ENCODE measurements at places on chromosomes 6 and 20. TPM values are rescaled to one million over a fixed set of nuclear protein-coding genes. Genes with fewer than 3 reads are reported as not detected.
A peak's percentile ranks its signal among the peaks of the same experiment; 100 is the strongest.

DNA sequence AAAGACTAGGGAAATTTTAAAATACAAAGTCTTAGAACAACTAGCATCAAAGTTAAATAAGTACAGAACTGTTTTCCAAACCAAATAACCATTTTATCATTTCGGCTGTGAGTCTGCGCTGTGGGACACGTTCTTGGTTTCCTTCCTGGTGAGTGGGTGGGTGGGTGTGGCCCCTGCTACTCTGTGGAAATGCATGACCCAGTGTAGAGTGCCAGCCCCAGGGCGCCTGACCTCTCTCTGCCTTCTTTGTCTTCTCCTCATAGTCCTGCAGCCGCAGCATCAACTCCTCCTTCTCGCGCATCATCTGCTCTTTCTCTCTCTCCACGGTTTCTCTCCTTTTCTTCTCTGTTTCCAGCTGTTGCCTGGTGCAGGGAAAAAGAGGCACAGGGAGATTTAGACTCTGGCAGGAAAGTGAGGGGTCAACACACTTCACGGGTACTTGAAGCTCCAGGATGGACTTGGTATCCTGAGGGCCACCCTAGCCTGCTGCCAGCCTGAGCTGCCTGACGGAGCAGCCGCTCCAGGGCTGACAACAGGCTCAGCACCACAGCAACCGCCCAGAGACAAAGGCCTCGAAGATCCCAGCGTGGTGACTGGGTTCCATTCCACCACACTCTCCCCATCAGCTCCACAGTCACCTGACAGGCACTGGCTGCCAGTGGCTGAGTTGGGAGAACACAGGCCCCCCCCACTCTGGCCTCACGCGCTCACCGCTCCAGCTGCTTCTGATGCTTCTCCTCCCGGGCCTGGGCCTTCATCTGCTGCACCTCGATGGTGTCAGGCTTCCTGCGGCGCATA lies 48.4 kb downstream of the EZR start:
- DNase-seq = no peak

DNA sequence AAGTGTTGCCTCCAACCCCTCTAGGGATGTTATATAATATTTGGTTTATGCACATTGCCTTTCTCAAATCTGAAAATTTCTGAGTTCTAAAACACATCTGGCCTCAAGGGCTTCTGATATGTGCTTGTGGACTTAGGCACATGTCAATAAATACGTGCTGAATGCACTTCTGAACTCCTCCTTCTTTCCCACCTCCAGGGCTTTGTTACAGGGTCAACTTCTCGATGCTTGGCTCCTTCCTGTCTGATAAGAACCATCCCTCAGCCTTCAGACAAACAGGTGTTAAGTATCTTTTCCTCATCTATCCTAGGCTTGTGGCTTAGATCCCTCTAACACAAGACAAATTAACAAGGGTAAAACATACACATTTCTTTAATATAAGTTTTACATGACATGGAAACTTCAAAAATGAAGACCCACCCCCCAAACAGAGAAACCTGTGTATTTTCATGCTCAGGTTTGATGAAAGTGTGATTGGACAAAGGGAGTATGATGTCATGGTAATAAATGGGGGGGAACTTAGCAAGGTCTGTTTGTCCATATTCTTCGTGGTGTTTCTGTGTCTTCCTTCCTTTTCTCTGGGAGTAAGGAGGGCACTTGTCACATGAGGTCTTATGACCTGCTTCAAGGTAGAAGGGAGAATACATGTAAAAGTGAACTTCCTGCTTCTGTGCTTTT lies 326.9 kb downstream of the CD83 start:
- DNase-seq = no peak

- no peak for DNase-seq
Observed at GRCh38 chr6:83511266-83511665, 1.1 kb upstream of the PRSS35 start.

GRCh38 chr6:143098054-143098671 lies 37.5 kb downstream of the AIG1 start:
- no peak for DNase-seq

OR2B2 gene
- not detected for total RNA-seq

DNA sequence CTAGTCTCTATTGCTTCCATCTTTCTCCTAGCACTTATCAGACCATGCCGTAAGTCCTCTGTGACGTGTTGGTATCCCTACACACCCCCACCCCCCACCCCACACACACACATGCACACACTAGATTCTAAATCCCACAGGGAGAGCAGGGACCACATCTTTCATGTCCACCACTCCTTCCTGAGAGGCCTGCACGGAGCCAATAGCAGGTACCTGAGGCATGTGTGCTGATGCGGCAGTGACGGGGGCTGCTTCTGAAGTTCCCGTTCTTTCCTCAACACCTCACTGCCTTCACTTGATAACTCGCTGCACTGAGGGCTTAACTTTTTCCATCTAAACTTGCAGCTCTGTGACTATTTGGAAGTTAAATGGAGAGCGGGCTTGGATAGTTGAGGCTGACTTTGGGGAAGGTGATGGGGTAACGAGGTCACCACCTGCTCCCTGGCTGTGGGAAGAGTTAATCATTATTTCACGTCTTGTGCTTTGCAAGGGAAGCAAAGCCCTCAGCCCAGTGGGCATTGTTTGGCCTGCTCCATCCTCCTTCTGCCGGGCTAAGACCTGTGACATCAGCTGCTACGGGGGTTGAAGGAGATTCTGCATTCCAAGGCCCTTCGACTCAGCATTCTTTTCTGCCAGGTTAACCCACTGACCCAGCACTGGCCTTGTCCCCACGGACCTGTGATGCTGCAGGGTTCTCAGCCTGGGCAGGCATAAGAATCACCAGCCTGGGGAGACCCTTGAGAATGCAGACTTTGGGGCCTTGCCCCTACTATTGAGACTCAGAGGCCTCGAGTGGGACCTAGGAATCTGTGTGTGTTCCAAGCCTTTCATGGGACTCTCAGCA lies 187.8 kb downstream of the ANKRD60 start:
- no peak for DNase-seq

- no peak for DNase-seq
Observed at GRCh38 chr6:129008591-129008990, 125.7 kb downstream of the LAMA2 start.

LIME1 gene
- total RNA-seq = 1.6 TPM

DNA sequence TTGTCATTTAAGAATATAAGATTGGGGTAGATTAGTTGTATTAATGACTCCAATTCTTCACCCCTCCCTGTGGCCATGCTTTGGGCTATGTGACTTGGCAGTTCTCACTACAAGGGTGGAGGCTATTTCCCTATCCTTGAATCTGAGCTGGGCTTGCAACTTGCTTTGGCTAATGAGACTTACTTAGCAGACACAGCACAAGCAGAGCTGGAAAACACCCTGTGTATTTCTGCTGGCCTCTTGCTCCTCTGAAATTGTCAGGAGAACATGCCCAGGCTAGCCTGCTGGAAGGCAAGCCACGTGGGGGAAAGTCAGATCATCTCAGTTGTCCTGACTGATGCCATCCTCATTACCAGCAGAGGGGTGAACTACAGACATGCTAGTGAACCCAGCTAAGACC lies 126.5 kb upstream of the HDGFL1 start:
- DNase-seq = no peak

ZBTB12 gene
- 3.5 TPM for total RNA-seq

SLC24A3 gene
- total RNA-seq = not detected

PHACTR2 gene
- total RNA-seq = 137 TPM

TCEA2 gene
- total RNA-seq = 27.8 TPM

DNA sequence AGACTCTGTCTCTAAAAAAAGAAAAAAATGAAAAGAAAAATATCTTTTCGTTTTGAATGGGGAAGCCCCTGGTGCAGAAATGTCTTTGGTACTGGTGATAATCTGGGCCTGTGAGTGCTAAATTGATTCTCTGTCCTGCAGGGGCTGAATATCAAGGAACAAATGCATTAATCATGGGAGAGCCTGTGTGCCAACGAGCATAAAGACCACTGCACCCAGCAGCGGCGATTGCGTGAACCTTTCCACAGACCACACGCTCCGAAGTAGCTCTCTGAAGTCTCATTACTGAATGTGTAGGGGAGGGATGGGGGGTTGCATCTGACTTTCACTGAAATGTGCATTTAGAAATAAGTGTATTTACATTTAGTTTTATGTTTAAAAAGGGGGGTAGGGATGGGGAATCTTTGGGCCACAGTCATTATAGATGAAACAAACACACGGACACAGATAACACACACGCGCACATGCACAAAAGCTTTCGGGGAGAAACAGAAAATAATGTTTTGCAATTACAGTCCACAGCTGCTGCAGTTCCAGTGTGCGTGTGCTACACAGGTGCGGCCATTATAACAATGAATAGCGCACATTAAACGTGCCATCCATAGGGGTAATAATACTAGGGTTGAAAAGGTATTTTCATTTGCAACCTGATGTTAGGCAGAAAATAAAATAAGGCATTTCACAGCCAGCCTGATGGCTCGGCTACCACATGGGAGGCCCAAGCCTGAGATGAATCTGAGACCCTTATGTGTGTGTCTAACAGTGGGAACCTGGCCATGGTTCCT lies 154.0 kb downstream of the MBOAT1 start:
- DNase-seq = no peak

- DNase-seq = peak; percentile 88
Observed at GRCh38 chr6:148441454-148441911, 98.8 kb downstream of the SASH1 start.

PAK5 gene
- not detected for total RNA-seq

- DNase-seq = no peak
Observed at GRCh38 chr6:73560182-73560732, 39.4 kb upstream of the EEF1A1 start.

DNA sequence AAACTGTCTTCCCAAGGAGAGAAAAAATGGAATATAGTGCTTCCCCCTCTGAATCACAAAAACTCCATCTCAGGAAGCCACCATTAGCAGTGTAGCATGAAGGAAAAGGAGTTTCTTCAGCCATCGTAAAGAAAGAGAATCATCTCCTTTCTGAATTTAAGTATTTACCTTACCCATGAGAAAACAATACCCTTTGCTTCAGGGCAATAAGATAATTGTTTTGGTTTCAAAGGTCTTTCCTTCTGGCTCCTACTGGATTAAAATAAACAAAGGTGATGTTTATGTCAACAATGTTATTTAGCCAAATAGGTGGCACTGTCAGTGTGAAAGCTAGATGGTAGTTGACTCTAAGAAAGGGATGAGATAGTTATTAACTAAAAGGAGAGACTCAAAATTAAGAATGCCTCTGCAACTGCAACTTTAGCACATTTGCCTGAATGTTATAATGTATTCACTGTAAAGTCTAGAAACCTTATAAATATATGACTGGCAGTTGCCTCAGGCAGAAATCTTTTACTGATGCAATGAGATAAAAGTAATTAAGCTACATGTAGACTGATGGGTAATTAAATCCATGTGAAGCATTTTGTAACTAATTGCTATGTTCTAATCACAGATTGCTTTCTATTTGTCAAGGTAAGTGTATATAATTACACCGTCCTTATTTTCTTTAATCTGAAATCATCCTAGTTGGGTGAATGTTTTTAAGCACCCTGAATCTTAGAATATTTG lies 399.0 kb downstream of the CDKAL1 start:
- DNase-seq = no peak

GRCh38 chr20:2210646-2211552 lies 84.9 kb upstream of the TGM3 start:
- no peak for DNase-seq

HLA-DOB gene
- 0.49 TPM for total RNA-seq

GRCh38 chr6:12911427-12911826 lies 194.9 kb downstream of the PHACTR1 start:
- DNase-seq = no peak

GRCh38 chr6:5050009-5050408 lies 35.1 kb upstream of the PPP1R3G start:
- no peak for DNase-seq

DNA sequence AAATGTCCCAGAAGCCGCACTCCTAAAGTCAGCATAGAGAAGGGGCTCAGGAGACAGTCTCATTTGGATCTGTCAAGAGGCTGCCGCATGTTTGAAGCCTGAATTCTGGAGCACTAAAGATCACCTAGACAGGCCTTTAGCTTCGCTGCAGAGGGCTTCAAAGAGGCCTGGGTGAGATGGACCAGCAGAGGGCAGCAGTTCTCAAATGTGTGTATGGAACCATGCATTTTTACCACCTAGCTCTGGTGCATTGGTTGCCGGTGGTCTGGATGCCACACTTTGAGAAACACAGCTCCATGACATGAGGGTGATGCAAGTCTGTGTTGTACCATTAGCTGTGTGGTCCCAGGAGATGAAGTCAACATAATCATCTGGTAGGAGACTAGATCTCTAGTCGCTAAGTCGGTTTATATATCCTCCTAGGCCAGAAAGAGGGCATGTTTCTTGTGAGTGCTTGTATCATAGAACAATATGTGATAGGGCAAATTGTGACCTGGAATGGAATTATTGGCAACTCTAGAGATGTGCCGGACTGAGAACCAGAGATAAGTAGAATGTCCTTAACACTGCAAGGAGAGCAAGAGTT lies 64.8 kb downstream of the KIAA0319 start:
- peak; percentile 13 for DNase-seq

GRCh38 chr6:127786109-127786508 lies 114.7 kb downstream of the THEMIS start:
- no peak for DNase-seq

GRCh38 chr6:167795874-167796191 lies 30.9 kb upstream of the AFDN start:
- no peak for DNase-seq

GRCh38 chr6:111737065-111737521 lies 131.4 kb upstream of the TRAF3IP2 start:
- no peak for DNase-seq

DNA sequence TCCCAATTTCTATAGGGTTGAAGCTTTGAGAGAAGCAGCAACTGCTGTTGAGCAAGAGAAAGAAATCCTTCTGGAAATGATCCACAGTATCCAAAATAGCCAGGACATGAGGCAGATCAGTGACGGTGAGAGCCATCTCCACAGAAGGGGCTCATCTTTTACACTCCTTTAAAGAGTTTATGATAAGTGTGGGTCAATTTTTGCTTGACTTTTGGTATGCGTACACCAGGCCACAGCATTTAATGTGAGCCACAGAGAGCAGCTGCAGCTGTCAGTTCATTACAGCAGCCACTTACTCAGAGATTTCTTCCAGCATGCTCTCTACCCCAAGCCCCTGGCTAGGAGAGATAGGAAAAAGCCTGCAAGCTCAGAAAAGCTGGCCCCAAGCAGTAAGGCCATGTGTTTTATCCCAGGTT lies 9.9 kb downstream of the BAG2 start:
- DNase-seq = no peak

MLN gene
- not detected for total RNA-seq

KIAA1755 gene
- total RNA-seq = 0.07 TPM

DNA sequence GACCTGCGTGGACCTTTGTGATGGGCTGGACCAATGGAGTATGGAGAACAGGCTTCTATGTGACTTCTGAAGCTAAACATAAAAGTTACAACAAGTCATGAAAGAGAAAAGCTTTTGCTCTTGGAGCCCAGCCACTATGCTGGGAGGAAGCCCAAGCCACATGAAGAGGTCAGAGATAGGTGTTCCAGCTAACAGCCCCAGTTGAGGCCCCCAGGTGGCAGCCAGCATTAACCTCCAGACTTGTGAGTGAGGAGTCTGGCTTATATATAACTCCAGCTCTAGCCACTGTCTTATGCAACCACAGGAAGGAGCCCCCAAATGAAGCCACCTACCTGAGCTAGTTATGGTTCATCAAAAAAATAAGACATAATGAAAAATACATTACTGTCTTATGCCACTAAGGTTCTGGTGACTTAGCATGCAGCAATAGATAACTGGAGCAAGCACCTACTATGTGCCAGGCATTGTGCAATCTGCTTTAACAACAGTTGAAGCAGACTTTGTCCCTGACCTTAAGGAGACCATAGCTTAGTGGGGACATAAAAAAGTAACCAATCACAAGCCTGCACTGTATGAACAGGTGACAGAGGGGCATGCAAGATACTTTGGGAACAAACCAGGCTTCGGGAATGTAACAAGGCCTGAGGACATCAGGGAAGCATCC lies 599.6 kb downstream of the PTPRT start:
- DNase-seq = no peak

DPPA5 gene
- not detected for total RNA-seq

All from pulmonary artery endothelial cell (primary cell).